ENCODE measurements at places on chromosomes 2 and 18.

DNA sequence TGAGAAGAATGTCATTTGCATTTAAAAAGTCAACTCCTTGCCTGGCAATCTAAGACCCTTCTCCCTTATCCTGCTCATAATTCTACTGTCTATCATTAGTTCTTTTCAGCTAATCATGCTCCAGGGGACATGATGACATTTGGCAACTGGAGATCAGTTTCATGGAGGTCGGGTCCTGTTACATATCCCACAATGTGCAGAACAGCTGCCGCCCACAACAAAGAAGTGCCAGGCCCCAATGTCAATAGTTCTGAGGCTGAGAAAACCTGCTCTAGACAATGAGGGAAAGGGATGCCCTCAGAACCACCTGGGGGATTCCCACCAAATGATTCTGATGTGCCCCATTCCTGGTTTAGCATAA, 53.4 kb upstream of the IL1RL1 start:
- no peak for DNase-seq

DNA sequence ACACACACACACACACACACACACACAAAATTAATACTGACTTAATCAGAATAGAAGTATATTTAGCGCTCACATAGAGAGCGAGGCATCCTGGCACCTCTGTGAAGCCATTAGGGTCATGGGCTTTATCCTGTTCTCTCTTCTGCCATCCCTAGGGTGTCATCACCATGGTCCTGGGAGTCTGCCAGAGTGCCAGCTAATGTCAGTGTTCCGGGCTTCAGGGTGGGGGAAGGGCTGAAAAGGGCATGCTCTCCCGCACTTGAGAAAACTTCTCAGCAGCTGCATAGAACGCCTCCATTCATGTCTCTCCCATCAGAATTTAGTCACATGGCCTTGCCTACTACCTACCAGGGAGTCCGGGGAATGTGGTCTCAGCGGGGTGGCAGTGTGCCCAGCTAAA, 19.7 kb upstream of the DYNC2LI1 start:
- DNase-seq: no peak

DNA sequence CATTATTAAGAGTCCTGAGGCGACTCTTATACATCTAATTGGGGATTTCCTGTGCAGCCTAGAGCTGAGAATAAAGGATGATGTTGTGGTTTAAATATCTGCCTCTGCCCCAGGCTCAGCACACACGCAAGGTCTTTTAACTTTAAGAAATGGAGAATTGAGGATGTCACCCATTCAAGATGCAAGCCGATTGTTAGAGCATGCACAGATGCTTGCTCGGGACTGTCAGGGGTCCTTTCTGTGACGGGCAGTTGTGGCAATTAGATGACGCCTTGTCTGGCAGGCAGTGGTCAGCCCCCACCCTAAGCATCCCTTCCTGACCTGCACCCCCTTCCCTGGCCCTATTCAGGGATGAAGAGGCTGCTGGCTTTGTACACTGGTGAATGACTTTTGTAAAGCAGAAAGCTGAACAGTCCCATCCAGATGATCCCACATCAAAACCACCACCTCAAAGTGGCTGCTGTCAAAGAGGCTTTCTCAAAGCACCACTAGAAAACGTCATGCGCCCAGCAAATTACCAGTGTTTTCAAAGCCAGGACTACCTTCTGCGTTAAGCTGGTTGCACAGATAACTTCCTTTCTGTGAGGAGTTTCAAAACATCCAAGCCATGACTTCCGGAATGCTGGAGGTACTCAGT, 23.7 kb downstream of the FAM178B start:
- DNase-seq: no peak

DNA sequence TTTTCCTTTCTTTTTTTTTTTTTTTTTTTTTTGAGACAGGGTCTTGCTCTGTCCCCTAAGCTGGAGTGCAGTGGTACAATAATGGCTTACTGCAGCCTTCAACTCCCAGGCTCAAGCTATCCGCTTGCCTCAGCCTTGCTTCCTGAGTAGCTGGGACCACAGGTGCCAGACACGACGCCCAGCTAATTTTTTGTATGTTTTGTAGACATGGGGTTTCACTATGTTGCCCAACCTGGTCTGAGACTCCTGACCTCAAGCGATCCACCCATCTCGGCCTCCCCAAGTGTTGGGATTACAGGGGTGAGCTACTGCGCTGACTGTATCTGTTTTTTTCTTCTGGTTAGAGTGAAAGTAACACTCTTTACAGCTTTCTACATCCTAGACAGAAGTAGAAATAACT, 240.3 kb upstream of the FBXO11 start:
- DNase-seq: no peak

- DNase-seq: no peak
These were observed 44.3 kb downstream of the C1QL2 start for GRCh38 chr2:119114266-119114665.

DNA sequence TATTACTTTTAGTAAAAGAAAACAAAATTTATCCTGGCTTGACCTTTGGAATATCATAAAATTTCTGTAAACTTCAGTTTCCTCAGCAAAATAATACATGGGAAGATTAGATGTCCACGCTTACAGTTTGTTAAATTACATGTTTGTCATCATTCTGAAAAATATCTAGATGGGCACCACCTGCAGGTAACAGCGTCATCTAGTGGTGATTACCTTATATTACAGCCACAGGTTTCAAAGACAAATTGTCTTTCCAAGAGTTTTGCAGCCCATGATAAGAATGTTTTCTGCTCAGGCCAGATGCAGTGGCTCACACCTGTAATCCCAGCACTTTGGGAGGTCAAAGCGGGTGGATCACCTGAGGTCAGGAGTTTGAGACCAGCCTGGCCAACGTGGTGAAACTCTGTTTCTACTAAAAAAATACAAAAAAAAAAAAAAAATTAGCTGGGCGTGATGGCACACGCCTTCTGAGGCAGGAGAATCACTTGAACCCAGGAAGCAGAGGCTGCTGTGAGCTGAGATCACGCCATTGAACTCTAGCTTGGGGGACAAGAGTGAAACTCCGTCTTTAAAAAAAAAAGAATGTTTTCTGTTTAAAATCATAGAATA, 96.3 kb upstream of the RASGRP3 start:
- DNase-seq: no peak

- no peak for DNase-seq
These were observed 1.7 kb upstream of the GATA6 start for GRCh38 chr18:22167471-22168241.

- DNase-seq: no peak
These were observed 1167.9 kb downstream of the DSC3 start for GRCh38 chr18:29874519-29875098.

DNA sequence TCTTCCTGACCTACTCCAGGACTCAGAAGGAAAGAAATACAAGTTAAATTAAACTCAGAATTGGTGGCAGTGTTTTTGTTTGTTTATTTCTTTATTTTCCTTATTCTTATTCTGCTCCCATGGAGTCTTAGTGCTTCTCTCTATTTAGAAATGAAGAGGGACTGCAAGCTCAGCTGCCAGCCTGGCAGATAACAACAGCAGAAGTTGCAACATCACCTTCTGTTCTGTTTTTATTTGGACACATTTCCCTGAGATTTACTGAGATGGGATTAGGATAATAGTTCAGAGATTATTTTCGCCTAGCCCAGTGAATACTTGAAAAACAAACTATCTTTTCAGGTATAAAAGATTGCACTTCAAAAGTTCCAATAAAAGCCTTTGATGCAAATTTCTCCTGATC, 70.4 kb upstream of the DTNA start:
- DNase-seq: no peak

- peak; percentile 17 for DNase-seq
These were observed 7.9 kb downstream of the CABLES1 start for GRCh38 chr18:23143016-23143814.

DNA sequence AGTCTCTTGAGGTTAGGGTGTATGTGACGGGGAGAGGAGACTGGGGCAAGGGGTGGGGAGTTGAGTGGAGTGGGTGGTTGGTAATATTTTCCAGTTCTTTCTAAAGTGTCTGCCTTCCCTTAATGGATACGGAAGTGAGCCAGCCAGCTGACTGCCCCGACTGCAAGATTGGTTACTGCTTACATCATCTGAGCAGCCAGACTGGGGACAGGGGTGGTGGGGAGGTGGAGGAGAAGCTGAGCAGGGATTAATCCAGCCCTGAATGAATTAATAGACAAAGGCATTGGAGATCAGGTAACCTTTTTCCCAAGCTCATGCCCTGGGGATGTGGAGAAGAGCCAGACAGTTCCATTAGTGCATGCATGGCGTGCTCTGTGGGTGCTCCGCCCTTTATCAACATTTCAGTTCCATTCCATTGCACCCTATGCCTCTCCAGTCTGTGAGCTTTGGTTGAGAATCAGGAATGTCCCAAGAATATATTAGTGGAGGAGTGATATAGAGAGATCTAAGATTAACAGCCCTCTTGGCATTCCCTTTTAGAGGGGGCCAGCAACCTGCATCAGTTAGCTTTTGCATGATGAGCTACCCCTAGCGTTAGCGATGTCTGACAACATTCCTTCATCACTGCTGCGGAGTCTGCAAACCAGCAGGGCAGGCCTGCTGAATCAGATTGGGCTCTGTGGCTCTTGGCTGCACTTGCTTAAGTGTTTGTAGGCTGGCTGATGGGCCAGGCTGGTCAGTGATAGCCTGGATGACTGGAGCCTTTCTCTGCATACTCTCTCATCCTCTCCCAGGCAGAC, 67.4 kb downstream of the TNP1 start:
- peak; percentile 87 for DNase-seq

DNA sequence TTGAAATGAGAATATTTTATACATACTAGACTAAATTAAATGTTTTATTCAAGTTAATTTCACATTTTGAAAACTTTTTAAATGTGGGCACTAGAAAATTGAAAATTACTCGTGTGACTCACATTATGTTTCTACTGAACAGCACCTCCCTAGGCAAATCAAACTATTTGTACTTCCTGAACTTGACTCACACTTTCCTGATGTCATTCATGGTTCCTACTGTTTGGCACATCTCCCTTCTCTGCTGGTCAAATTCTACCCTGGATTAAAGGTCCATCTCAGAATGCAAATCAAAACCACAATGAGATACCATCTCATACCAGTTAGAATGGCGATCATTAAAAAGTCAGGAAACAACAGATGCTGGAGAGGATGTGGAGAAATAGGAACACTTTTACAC, 16.7 kb downstream of the LHCGR start:
- DNase-seq: no peak

DNA sequence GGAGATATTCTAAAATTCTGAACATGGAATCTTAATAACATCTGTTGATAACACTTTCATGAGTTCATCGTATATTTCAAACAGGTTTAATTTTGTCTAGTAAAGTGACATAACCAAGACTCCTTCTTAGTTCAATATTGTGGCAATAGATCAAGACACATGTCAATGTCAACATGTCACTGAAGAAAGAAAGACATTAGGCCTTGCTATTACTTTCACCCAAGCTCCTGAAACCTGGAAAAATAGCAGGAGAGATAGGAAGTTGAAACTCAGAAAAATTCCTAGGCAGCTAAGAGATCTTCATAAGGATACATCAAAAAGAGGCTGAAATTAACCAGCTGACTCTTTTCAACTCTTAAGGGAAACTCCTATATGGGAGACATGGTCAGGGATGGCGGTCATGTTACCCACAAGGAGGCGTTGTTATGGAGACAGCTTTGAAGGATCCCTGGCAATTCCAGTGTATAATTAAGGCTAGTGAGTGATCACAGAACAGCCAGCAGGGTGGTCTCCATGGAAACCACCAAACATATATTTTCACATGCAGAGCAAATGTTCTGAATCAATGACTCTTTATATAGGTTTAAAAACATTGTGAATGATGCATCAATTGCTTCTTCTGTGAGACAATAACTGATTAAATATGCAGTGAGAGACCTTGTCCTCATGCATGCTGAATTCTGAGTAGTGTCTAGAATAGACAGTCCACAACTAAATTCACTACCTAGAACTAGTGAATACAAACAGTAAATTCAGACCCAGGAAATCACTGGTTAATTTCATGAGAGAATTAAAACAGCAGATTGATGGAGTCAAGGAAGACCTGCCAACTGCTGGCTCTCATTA, 115.3 kb upstream of the RIOK3 start:
- peak; percentile 21 for DNase-seq

DNA sequence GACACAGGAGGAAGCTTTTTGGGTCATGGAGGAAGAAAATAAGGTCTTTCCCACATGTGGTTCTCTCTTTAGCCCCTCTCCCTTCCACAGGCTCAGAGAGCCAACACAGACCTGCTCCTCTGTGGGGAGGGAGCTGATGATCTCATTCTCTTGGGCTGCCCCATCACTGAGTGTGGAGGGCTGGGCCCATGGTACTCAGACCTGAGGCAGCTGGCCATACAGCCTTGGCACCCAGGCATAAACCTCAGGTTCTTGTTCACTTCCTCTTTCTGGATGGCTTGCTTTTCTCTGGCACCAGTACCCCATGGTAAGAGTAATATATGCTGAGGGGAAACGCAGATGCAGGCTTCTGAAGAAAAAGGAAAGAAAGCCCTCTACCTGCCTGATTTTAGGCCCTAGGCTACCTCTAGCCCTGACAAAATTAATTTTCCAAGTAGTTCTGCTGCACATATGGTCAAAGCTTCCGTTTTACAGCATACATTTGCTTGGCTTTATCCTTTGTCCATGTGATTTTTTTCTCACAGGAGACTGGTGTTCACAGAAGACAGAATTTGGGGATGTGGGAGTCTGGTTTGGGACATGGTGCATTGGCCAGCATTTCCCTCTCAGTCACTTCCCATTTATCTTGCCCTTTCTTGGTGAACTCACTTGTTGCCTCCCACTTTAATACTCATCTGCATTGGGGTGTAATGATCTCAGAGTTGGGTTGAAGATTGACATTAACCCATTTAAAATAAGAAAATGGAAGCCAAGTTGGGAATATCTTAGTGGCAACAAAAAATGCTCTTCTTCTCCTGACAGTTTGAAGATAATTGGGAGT, 11.1 kb downstream of the DHRS9 start:
- no peak for DNase-seq

GRCh38 chr2:24164416-24164973, 10.4 kb upstream of the FAM228A start:
- DNase-seq: no peak

- DNase-seq: no peak
These were observed 19.5 kb upstream of the ID2 start for GRCh38 chr2:8662239-8662879.

- DNase-seq: no peak
These were observed 176.6 kb downstream of the HDAC4 start for GRCh38 chr2:239224199-239224570.

GRCh38 chr2:61967262-61967661, 61.8 kb downstream of the COMMD1 start:
- DNase-seq: no peak

DNA sequence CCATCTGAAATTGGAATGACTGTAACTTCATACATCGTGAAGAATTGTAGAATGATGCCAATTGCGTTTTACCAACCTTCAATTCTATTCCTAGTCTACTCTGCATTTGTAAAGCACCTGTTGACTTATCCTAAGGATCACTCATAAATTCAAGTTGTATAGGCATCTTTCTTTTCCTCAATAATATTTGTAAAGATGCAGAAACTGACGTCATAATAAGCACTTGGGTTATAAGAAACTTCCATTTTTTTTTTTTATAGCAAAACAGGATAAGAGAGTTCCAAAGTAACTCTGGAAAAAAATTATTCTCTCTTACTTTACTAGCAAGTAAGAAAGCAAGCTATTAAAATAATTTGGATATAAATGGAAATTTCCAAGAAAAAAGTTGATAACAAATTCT, 1377.4 kb upstream of the ACVR2A start:
- DNase-seq: no peak

Measured in DMS79 (cell line).